ENCODE measurements at places on chromosomes 16 and 17.

DNA sequence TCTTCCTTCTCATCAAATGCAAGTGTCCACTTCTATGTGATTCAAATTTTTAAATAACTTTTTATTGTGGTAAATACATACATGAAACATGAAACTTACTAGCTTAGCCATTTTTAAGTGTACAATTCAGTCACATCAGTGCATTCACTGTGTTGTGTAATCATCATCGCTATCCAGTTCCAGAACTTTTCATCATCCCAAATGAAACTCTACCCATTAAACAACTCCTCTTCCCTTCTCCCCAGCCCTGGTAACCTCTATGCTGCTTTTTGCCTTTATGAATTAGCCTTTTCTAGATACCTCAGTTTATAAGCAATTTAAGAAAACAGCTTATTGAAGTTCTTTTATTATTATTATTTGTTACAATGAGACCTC is 41.1 kb upstream of the IL34 start:
- DNase-seq: no peak

GRCh38 chr16:79528338-79528737 is 72.2 kb downstream of the MAF start:
- no peak for DNase-seq

GRCh38 chr17:15006421-15007128 is 258.6 kb downstream of the PMP22 start:
- no peak for DNase-seq

- DNase-seq: no peak
These were observed 16.3 kb downstream of the PIK3R5 start for GRCh38 chr17:8949061-8949661.

DNA sequence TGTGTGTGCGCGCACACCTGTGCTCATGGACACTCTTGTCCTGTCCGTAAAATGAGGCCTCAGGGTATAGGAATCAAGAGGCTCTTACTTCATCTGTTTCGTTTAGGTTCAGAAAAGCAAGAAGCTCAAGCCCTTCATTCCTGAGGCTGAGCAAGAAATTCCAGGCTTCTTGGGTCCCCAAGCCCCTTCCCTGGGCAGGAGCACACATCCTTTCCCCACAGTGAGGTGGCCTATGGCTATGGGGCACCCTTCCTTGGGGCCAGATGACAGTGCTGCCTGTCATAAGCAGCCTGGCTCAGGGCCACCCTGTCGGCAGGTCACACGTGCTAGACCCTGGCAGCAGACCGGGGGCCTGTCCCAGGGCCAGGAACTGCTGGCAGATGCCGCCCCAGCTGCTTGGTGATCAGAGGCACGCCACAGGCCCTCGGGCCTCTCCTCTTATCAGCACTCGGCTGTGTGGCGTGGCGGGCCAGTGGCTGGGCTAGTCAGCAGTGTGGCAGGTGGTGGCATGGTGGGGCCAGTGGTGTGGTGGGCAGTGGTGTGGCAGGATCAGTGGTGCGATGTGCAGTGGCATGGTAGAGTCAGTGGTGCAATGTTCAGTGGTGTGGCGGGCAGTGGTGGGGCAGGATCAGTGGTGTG is 50.2 kb downstream of the NKD1 start:
- DNase-seq: no peak

GRCh38 chr17:70241071-70241470 is 71.7 kb downstream of the KCNJ2 start:
- no peak for DNase-seq

- DNase-seq: no peak
These were observed 127.2 kb downstream of the AXIN2 start for GRCh38 chr17:65434251-65434650.

DNA sequence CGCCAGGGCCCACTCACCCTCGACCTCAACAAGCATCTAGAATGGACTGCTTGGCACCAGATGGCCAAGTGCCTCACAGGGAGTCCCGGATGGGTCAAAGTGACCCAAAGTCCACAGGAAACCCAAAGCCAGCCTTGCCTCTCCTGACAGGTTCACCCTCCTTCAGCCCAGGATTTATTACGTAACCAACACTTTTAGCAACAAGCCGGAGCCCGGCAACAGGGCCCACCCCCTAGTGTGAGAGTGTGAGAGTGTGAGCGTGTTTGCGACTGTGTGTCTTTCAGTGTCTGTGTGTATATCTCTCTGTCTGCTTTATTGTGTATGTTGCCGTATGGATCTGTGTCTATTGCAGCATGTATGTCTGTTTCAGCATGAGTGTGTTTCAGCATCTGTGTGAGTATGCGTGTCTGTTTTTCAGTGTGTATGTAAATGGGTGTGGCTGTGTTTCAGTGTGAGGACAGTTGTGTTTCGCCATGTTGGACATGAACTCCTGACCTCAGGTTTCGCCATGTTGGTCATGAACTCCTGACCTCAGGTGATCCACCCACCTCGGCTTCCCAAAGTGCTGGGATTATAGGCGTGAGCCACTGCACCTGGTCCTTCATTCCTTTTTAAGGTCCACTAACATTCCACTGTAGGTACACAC is 13.7 kb upstream of the PEMT start:
- no peak for DNase-seq

GRCh38 chr16:82987767-82988166 is 361.0 kb downstream of the CDH13 start:
- DNase-seq: no peak

DNA sequence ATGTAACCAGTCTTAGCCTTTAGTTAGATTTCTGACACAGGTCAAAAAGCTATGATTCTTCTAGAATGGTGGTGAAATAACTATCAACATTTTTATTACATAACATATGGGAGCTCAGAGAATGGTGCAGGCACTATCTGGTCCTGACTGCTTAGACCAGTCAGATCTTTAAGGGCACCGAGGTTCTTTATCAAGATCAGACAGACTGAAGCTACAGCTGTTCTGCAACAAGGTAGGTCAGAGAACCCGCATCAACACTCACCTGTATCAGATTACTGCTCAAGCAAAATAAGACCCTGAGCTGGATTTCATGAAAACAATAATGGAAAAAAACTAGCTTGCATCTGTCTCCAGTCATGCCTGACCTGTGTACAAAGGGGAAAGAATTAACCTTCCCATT is 160.4 kb downstream of the KCNJ2 start:
- DNase-seq: no peak

- DNase-seq: no peak
These were observed 145.2 kb downstream of the PMP22 start for GRCh38 chr17:15119968-15120367.

GRCh38 chr16:81004646-81005353 is 1.9 kb downstream of the CMC2 start:
- DNase-seq: no peak

- no peak for DNase-seq
These were observed 480 bp downstream of the TXNL4B start for GRCh38 chr16:72092832-72093447.

DNA sequence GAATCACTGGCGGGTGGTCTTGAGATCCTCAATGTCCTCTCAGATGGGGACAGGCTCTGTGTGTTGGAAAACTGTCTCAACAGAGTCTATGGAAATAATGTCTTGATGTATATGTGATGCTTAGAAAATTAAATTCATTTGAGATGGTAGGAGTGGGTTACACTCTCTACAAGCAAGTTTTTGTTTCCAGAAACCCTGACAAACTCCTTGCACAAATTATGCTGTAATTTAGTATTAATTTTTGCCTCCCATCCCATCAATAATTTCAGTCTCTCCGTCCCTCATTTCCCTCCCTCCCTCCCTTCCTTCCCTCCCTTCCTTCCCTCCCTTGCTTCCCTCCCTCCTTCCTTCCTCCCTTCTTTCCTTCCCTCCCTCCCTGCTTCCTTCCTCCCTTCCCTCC is 488.0 kb upstream of the C16orf82 start:
- DNase-seq: no peak

GRCh38 chr17:74595037-74595750 is 3.1 kb upstream of the CD300LD start:
- DNase-seq: no peak

GRCh38 chr16:56451753-56452689 is 667 bp downstream of the OGFOD1 start:
- no peak for DNase-seq

DNA sequence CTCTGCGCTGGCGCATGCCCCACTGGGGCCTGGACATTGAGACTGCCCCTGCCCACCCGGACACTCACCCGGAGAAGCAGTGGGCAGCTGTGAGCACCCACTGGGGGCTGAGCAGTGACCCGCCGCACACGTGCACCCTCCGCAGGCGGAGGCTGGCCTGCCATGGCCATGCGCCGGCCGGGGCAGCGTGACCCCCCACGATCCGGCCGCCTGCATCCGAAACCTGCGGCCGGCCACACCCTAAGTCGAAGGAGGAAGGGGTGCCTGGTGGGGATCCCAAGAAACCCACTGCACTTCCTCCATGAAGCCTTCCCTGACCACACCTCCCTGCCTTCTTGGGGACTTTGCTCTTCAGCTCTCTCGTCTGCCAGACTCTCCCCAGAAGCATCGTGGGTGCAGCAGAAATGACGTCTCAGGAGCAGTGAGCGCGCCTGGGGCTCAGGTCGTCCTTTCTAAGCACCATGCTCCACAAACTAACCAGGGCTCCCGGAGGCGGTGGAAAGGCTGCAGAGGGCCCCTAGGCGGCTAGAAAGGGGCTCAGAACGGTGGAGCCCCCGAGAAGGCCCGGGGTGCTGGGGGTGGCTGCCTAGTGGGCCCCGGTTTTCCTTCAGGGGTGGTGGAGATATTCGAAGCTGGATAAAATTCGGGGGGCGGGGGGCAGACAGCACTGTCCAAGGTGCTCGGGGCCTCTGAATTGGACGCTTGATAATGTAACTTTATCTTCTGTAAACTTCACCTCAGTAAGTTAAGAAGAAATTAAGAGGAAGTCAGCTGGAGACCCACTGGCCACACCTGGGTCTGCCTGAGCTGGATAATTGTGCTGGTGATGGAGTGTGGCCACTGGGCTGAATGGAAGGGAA is 1.5 kb downstream of the TPSG1 start:
- DNase-seq: no peak

- no peak for DNase-seq
These were observed 19.8 kb downstream of the MAP2K4 start for GRCh38 chr17:12040478-12040877.

DNA sequence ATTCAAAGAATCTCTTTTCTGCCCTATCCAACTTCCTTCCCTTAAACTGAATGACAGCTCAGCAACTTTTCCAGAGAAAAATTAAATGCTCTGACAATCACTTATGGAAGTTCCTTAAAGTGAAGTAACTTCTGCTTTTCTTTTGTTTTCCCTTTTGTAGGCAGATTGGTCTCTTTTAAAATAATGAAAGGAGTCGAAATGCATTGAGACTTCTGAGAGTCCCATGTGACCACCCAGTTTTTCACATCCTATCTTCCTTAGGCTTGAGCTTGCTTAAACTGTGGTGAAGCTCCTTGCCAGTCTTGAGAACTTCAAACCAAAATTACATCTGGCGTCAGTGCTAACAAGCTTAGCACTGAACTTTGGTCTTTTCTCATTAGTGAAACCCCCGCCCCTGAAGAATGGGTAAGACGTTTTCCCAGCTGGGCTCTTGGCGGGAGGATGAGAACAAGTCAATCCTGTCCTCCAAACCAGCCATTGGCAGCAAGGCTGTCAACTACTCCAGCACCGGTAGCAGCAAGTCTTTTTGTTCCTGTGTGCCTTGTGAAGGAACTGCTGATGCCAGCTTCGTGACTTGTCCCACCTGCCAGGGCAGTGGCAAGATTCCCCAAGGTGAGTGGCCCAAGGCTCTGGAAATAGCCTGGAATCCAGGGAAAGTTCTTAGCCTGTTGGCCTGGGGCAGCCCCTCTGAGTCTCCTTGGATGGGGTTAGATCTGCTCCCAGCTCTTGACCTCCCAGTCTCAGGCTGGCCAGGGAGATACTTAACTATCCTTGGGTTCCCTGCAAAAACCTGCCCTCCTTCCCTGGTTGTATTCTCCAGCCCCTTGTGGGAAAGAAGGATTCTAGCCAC is 1.2 kb downstream of the TMEM106A start:
- DNase-seq: no peak

DNA sequence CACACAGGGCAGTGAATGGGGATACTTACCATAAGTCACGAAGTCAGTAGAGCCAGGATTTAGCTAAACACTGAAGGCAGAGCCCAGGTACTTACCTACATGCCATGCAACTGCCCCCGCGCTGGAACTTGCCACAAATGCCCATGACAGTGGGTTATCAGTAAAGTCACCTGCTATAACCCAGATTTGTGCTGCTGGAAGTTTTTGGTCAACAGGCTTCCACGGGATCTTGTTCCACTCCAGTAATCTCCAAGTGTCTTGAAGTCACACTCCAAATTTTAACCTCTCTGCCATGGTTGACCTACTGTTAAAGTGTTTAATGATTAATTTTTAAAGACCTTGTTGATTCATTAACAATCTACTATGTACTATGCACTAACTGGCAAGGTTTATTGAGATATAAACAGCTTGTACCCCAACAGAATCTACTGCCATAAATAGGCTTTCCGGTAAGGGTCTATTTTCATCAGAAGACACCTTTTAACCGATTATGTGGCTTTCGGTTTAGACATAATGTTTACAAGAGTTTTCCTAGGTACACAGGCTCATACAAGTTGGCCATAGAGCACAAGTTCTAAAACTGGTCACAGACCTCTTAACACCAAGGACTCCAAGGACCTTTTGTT is 6.3 kb upstream of the SLC5A11 start:
- DNase-seq: no peak

DNA sequence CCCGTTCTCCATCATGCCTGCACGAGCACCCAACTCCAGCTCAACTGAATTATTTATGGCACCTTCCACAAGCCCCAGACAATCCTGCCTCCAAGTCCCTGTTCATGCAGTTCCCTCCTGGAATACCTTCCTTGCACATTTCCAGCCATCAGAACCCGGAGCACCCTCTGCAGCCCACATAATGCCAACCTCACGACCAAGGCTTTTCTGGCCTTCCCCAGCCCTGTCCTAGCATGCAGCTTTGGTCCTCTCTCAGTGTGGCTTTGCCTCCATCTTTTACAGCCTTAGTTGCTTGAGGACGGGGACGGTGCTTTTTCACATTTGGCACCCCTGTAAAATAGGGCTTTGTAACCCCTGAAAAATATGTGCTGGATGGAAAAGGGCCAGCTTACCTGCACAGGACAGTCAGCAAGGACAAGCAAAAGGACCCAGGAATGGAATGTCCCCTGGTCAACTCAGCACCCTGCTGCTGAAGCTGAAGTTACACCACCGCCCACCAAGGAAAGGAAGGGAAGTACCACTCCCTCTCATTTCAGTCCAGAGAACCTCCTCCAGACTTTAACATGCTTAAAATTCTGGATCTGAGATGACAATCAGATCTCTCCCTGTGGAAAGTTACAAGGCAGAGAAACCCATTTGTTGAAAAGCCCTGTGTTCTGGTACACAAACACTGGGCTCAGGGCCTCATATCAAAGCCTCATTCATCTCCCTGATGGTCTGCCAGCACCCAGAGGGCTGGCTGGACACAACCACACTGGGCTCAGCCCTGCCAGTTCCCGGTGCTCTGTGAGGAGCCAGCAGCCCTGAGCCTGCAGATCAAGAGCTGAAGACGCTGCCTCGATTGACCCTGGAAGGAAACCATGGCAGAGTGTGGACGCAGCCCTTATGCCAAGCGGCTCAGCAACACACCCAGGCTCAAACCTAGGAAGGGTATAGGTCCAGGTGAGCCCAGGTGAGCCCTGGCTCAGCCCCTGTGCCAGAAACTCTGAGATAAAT is 2.9 kb downstream of the SLC39A11 start:
- DNase-seq: no peak

GRCh38 chr16:85612801-85613603 is at the start of gene GSE1:
GSE1 (plus strand) TSS chr16:85613322; CDS start chr16:85613392, 70 bp downstream.
- DNase-seq: peak; percentile 71

Data from CD8-positive, alpha-beta memory T cell (primary cell).